ENCODE measurements at places on chromosomes 12 and 14.
A peak's percentile ranks its signal among the peaks of the same experiment; 100 is the strongest.

- DNase-seq: no peak
Measured at GRCh38 chr12:43241986-43242385, 310.0 kb downstream of the ADAMTS20 start.

DNA sequence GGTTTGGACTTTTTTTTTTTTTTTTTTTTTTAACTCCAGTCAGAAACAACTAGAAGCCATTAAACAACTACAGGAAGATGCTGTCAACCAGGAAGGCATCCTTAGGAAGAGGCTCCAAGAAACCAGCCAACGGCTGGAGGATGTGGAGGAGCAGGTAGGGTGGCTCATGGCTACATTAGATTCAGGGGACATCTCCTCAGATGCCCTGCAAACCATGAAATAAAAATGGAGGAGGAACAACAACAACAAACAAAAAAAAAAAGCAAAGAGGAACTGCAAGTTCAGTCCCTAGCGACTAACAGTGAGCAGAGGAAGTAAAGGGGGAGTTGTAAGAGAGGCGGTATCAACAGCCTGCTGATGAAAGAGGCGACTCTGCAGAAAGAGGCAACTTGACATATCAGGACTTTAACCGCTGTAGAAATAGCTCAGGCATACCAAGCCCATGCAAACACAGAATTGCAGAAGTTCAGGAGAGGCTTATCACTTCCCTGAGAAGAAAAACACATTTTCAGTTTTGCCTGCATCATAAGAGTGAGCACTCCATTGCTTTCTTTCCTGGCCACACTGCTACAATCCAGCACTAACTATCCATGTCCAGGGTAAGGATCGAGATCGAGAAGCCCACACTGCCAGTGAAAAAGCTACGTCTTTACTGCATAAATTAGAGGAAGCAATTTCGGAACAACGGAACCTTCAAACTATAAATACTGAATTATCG is 103.5 kb upstream of the BCAT1 start:
- no peak for DNase-seq

- no peak for DNase-seq
Measured at GRCh38 chr12:5008661-5009060, 35.0 kb upstream of the KCNA5 start.

DNA sequence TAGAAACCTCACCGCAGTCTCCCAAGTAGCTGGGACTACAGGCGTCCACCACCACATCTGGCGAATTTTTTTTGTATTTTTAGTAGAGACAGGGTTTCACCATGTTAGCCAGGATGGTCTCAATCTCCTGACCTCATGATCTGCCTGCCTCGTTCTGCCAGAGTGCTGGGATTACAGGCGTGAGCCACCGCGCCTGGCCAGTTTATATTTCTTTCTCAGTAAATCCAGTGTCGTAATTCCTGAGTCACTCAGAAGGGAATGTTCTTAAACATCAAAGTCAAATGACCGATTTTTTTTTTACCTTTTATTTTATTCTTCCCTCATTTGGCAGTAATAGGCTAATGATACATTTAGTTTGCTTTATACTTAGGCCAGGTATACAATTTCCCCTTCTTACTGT is 80.5 kb downstream of the FBXO33 start:
- no peak for DNase-seq

GRCh38 chr12:127278351-127278750 is 988.6 kb upstream of the TMEM132C start:
- DNase-seq: no peak

DNA sequence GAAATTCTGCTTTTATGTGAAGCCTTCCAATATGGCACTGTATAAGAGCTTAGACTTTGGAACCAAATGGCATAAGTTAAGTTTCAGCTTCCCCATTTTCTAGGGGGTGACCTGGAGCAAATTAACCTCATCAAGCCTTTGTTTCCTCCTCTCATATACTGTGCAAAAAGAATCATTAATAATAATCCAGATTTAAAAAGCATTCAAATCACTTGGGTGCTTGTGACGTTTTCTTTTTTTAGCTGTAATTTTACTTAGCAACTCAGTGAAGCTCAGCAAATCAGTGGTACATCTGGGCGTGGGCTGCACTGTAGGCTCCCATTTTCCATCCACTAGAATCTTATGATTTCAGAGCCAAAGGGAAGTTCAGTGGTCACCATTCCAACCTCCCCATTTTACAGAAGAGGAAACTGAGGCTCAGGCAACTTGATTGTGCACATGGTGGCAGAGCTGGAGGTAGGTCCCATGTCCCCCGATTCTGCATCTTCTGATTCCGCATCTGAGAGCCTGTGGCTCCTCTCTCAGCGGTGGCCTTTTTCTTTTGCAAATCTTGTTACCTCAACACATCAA is 131.2 kb downstream of the SNAPC1 start:
- no peak for DNase-seq

DNA sequence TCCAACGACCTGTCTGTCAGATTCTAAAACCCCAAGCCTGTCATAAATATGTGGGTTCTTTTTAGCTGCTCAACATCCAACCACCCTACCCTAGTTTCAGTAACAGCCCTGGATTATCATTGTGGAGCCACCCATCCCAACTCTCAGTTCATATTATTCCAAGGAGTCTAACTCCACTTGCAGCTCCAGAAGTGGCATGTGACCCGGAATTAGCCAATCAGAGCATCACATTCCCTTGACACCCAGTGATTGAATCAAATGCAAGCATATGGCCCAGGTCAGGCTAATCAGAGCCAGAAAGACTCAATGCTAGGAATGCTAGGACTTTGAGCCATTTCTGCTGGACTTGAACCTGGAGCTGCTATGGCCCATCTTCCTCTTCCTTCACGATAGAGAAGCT is 17.1 kb upstream of the HSP90B1 start:
- no peak for DNase-seq

DNA sequence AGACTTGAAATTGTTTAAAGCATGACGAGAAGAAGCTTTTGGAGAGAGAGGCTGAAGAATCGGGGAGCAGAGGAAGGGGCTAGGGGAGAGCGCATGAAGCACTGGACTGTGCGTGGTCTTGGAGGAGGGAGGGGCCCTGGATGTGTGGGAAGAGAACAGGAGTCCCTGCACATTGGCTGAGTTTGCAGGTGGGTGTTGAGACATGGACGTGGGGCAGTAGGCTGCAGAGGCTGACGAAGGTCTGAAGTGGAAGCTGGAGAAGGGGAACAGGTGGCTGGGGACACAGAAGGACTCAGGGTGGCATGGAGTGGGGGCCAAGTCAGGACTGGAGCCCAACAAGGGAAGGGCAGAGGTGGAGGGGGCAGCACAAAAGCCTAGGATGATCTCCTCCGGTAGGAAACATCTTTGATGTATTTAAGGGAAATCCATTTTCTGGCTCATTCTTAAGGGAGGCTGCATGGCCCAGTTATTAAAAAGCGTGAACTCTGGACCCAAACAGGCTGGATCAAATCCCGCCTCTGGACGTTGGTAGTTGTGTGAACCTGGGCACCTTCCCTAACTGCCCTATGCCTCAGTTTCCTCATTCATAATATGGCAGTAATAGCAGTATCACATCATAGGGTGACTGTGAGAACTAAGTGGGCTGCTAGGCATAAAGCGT is 29.0 kb downstream of the ADGRD1 start:
- DNase-seq: no peak

- no peak for DNase-seq
Measured at GRCh38 chr12:15649347-15649746, 139.8 kb downstream of the EPS8 start.

GRCh38 chr14:104784846-104785707 is 10.5 kb downstream of the AKT1 start:
- no peak for DNase-seq

- no peak for DNase-seq
Measured at GRCh38 chr12:110093631-110094311, 30.4 kb upstream of the IFT81 start.

DNA sequence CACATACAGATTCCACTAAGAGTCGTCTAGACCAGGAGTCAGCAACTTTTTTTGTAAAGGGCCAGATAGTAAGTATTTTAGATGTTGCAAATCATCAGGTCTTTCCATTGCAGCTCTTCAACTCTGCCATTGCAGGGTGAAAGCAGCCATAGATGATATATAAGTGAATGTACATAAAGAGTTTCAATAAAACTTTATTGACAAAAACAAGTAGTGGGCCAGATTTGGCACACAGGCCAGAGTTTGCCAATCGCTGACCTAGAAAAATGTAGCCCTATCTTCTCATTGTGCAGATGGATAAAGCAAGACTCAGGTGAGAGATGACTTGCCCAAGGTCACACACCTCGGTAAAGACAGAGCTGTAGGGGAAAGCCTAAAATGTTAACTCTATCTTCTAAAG is 474.7 kb downstream of the MED13L start:
- no peak for DNase-seq

DNA sequence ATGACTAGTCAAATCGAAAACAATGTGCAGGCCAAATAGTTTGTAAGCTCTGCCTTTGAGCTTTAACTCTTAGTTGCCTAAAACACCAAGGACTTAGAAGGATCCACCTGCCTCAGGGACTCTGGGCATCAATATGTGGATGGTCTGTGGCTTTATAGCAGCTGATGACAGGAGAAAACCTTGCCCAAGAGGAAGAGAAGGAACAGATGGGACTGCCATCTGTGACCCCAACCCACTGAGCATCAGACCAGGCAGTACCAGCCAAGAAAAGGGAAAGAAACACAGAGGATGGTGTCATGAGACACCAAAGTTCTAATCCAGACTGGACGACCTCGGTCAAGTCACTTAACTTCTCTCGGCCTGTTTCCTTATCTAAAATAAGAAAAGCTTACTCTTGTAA is 12.7 kb downstream of the TGFB3 start:
- no peak for DNase-seq

- DNase-seq: no peak
Measured at GRCh38 chr12:122729583-122730214, 945 bp downstream of the HCAR1 start.

GRCh38 chr12:32702946-32703345 is 23.8 kb downstream of the DNM1L start:
- no peak for DNase-seq

- no peak for DNase-seq
Measured at GRCh38 chr14:68780358-68781160, 12.3 kb downstream of the ZFP36L1 start.

GRCh38 chr12:3580094-3580749 is 89.2 kb downstream of the PRMT8 start:
- no peak for DNase-seq

DNA sequence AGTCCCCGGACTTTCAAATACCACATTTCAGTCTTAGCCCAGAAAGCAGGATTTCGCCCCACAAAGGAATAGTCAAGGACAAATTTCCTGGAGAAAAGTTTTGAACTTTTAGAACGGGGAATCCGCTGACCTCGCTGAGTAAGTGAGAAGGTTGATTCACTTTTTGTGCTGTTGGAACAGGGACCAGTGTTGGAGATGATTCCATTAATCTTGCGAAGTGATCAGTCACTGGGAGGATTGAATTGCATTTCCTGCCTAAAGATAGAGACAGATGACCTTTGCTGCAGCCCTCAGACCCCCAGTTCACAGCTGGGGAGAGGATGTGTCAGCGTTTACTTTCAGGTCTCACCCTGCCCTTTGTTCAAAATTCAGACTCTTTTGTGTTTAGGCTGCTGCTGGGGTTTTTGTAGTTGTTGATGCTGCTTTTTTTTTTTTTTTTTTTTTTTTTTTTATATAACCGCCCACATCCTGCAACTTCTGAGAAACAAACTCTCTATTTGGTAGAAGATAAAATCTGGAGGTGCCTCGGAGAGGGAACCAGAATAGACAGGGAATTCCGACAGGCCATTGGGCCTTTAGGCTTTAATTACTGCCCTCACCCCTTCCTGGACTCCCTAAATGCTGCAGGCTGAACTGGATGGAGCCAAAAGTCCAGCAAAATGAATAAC is 9.8 kb upstream of the KDM2B start:
- DNase-seq: peak; percentile 20

- DNase-seq: peak; percentile 5
Measured at GRCh38 chr14:52080808-52081755, 12.2 kb upstream of the NID2 start.

GRCh38 chr12:6548966-6549683 is 6.7 kb downstream of the IFFO1 start:
- no peak for DNase-seq

DNA sequence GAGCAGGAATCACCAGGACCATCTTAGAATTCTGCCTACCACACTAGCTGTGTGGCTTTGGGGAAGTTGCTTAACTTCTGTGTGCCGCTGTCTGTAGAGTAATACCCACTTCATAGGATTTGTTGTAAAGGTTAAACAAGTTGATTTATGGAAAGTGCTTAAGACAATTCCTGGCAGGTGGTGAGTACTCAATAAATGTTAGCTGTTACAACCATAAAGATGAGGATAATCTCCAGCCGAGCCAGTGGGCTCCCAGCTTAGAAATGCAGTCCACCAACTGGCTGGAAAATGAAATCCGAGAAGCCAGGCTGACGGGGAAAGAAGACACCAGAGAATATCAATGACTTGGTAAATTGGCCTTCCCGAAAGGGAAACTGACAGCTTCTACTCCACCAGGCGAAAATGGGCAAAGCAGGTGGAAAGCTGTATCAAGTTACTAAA is 173.5 kb downstream of the CHST11 start:
- peak; percentile 30 for DNase-seq

DNA sequence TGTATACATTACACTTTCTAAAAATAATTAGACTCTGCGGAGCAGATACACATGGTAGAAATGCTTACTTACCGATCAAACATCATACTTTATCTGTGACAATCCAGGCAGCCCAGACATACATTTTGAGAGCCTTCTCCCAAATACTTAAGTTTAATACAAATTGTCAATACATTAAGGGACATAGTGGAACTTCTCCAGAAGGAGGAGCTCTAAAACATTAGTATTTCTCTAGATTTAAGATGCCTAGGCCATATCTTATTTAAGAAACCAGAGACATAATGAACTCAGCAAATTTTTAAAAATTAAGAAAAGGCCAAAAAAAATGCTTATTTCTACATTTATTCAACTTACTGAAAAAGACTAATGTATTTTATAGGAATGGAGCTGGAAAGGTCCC is 16.1 kb downstream of the ACSM4 start:
- no peak for DNase-seq

DNA sequence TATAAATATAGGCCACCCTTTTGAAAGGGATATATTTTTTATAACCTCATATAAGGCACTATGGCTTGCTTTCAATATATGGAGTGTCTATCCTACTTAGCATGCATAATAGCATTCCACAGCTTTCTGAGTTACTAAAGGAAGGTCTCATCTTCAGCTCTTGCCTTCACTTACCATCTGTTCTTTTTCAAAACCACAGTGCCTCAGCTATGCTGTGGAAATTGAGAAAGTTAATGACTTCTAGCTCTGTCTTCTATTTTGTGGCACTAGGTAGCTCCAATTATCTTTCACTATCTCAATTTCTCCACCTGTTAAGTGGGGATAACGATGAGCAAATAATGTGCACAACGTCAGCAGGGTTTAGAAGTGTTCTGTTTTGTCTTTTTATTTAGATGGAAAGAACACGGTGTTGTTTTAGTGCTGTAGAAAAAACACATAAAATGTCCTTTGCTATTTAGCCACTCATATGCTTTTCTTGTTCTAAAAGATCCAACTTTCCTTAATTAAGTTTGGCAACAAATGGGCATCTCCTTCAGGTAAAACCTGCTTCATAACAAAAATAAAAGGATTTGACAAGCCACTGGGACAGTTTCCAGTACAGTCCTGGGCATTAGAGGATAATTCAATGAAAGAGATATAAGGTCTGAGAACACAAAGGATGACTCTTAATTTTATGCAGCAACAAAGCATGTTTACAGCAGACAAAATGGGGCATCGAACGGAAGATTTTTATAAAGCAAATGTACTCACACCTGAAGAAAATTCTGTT is 462.0 kb upstream of the SYT1 start:
- no peak for DNase-seq
